ENCODE measurements at places on chromosomes 3 and 15. TPM values are rescaled to one million over a fixed set of nuclear protein-coding genes. Genes with fewer than 3 reads are reported as not detected.
A peak's percentile ranks its signal among the peaks of the same experiment; 100 is the strongest.

DNA sequence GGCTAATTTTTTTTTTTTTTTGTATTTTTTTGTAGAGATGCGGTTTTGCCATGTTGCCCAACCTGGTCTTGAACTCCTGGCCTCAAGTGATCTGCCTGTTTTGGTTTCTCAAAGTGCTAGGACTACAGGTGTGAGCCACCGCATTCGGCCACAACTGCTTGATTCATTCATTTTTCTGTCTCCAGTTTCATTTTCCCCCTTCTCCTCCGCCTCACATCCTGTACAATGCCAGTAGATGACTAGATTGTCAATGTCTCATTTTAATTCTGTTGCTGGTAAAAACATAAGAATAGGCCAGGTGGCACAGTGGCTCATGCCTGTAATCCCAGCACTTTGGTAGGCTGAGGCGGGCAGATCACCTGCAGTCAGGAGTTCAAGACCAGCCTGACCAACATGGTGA lies 12.0 kb upstream of the ZNF592 start:
- no peak for DNase-seq
- H3K36me3 ChIP-seq: no peaks in the 10 kb centered on the region

DNA sequence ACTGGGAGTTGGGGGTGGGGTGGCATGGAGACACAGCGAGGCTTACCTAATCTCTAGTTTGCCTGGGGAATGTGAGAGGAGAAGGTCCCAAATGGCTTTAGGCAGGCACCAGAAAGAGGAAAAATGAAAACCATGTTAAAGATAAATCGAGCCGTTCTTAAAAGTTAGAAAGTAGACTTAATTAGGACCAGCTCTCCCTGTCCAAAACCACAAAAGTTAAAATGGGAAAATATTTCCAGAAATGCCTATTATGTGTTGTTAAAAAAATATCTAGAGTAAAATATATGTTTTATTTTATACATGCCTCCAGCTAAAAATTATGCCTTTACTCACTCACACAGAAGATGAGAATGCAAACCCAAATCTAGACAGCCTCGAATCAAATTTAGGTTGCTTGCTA lies 50.1 kb downstream of the LRTM1 start:
- no peaks in the 10 kb centered on the region for H3K36me3 ChIP-seq
- H3K4me1 ChIP-seq: peaks cover 9% of the 10 kb centered on the region
- no peak for DNase-seq
- no peaks in the 10 kb centered on the region for H3K27me3 ChIP-seq
- H3K4me3 ChIP-seq: no peak overlapping the region

DNA sequence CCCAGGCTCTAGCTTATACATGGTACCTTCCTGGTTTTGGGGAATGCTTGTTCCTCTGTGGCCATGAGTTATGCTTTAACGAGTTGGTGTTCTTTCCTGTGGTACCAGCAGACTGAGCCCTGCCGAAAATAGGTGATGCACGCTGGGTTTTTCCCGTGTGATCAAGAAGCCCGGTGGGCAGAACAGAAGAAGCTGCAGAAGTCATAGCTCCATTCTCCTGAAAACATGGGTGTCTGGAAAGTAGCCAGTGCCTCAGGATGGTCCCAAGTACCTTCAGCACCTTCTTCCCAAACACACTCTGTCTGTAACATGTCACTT lies 25.2 kb downstream of the MAPKBP1 start:
- no peak for DNase-seq
- H3K27me3 ChIP-seq: no peaks in the 10 kb centered on the region
- H3K27ac ChIP-seq: no peak overlapping the region
- H3K4me1 ChIP-seq: peaks cover 18% of the 10 kb centered on the region
- peaks cover 20% of the 10 kb centered on the region for H3K36me3 ChIP-seq

Gene DAZL
- total RNA-seq: not detected

DNA sequence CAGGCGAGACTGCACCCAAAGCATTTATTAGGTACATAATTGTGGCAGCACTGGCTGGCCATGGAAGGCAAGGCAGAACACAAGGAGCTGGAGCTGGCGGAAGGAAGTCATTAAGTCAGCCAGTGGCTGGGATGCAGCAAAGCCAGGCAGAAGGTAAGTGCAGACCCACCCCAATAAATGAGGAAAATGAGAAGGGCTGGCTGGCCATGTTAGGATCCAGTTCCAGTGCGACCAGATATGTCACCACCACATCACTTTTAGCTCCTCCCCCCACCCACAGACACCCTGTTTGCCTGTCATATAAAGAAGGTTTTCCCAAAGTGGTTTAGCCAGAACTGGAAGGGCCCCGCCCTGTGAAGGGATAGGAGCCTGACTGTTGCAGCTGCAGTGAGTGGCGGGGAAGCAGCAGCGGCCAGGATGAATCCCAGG lies at the start of gene FURIN:
FURIN (plus strand) TSS at position 328 of the 429 bp plus-strand sequence. CDS start 7,153 bp downstream, outside the sequence.
- no peak for DNase-seq
- H3K4me3 ChIP-seq: no peak within 1 kb of the TSS
- no peaks in the 10 kb centered on the region for H3K27me3 ChIP-seq
- peaks cover 30% of the 10 kb centered on the region for H3K4me1 ChIP-seq

GRCh38 chr15:78977591-78978347 lies 32.9 kb upstream of the CTSH start:
- no peak overlapping the region for H3K27ac ChIP-seq
- no peak overlapping the region for H3K4me3 ChIP-seq

- DNase-seq: no peak
- no peaks in the 10 kb centered on the region for H3K36me3 ChIP-seq
- H3K27me3 ChIP-seq: no peaks in the 10 kb centered on the region
- H3K4me1 ChIP-seq: no peaks in the 10 kb centered on the region
These were observed 57.9 kb downstream of the NEO1 start for GRCh38 chr15:73110201-73110600.

- H3K4me1 ChIP-seq: peaks cover 10% of the 10 kb centered on the region
- peak; percentile 17 for DNase-seq
- no peaks in the 10 kb centered on the region for H3K27me3 ChIP-seq
- H3K36me3 ChIP-seq: no peaks in the 10 kb centered on the region
These were observed 1.6 kb upstream of the SUCNR1 start for GRCh38 chr3:151871639-151872468.

- no peak overlapping the region for H3K27ac ChIP-seq
- H3K27me3 ChIP-seq: no peaks in the 10 kb centered on the region
- no peak overlapping the region for H3K4me3 ChIP-seq
- H3K4me1 ChIP-seq: peaks cover 26% of the 10 kb centered on the region
These were observed 35.1 kb downstream of the CMTM6 start for GRCh38 chr3:32467333-32468070.

DNA sequence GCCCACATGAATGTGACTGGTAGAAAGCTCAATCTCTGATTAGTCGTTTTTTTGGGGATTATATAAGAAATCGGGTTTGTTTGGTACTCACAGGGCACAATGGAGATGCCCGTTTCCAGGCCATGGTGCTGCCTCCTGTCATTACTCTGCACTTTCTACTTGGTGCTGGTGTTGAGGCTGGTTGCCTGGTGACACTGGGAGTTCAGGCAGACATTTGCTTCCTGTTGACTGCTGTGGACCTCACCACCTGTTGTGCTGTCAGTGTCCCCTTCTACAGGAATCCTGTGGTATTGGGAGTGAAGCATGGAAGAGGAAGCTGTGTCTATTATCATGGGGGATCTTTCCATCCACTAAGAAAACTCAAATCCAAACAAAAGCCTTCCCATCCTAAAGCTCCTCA lies 227.2 kb upstream of the TBL1XR1 start:
- DNase-seq: no peak
- H3K27ac ChIP-seq: no peak overlapping the region
- peaks cover 22% of the 10 kb centered on the region for H3K4me1 ChIP-seq
- no peaks in the 10 kb centered on the region for H3K27me3 ChIP-seq

Gene KBTBD8
- 6.4 TPM for total RNA-seq

Gene FAM81A
- total RNA-seq: 10.1 TPM

Gene GOLGA8R
- total RNA-seq: 4.3 TPM

DNA sequence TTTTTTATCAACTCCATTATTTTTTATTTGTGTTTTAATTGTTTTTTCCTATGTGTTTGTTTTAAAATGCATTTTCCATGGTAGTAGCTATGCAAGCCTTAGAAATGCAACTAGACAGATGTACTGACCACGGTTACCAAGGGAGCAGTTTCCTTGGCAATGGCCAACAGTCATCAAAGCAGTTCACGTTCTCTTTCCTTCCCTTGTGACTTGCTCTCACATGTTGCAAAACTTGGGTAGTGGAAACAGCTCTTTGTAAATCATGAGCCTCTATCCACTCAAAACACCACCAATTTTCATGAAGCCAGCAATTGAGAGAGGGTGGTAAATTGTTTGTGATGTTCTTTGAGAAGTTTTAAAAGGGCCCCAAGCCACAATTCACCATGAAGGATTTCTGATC lies 499.4 kb upstream of the MDFIC2 start:
- no peaks in the 10 kb centered on the region for H3K36me3 ChIP-seq
- DNase-seq: no peak
- no peaks in the 10 kb centered on the region for H3K27me3 ChIP-seq
- no peak overlapping the region for H3K4me3 ChIP-seq

- no peak for DNase-seq
- no peaks in the 10 kb centered on the region for H3K4me1 ChIP-seq
- no peak overlapping the region for H3K4me3 ChIP-seq
- H3K36me3 ChIP-seq: no peaks in the 10 kb centered on the region
These were observed 53.4 kb downstream of the SRGAP3 start for GRCh38 chr3:9196020-9196419.

Gene CDV3
- 161 TPM for total RNA-seq

DNA sequence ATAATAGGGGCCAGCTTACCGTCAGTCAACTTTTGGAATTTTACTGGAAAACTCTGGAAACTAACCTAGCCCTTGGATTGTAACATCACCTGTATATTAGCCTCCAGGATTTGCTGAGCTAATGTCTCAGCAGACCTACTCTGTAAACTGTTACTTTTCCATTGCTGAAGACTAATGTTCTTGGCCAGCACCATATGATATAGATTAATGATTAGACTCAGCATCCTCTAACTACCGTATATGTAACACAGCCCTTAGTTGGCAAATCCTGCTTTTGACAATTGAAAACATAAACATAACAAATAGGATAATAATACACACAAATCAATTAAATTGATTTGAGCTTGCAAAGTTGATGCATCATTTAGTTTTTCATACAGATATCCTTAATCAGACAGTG lies 26.6 kb upstream of the GBE1 start:
- H3K27ac ChIP-seq: peak overlapping the region; percentile 71
- no peak overlapping the region for H3K4me3 ChIP-seq
- H3K36me3 ChIP-seq: no peaks in the 10 kb centered on the region
- no peaks in the 10 kb centered on the region for H3K27me3 ChIP-seq
- peaks cover 7% of the 10 kb centered on the region for H3K4me1 ChIP-seq

Gene TMC3
- total RNA-seq: not detected

DNA sequence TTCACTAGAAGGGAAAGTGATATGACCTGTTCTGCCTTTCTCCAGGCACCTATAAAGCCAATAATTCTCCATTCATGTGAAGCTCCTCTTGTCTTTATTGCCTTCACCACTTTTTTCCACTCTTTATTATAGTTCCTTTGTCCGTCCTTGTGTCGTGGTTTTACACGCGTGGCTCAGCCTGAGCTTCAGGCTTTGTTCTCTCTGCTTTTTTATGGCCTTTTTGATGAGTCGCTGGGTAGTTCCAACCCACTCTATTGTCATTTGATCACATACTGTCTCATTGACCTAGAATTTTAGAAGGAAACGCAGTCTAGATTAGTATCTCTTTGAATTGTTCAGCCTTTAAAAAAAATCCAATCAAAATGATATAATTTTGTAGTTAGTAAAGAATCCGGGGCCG lies 403.2 kb downstream of the PTPRG start:
- DNase-seq: no peak
- no peak overlapping the region for H3K4me3 ChIP-seq
- no peaks in the 10 kb centered on the region for H3K4me1 ChIP-seq
- no peaks in the 10 kb centered on the region for H3K27me3 ChIP-seq
- H3K36me3 ChIP-seq: no peaks in the 10 kb centered on the region
- no peak overlapping the region for H3K27ac ChIP-seq

GRCh38 chr3:127739347-127740135 lies 66.8 kb downstream of the ABTB1 start:
- H3K36me3 ChIP-seq: no peaks in the 10 kb centered on the region
- H3K4me3 ChIP-seq: no peak overlapping the region
- peak overlapping the region; percentile 94 for H3K27ac ChIP-seq
- H3K4me1 ChIP-seq: peaks cover 92% of the 10 kb centered on the region

Gene DUOX1
- total RNA-seq: 0.99 TPM

Gene CHL1
- 28.8 TPM for total RNA-seq

Gene SMARCC1
- total RNA-seq: 22.5 TPM

GRCh38 chr3:49244581-49245205 lies 32.3 kb downstream of the C3orf62 start:
- H3K4me1 ChIP-seq: peaks cover 15% of the 10 kb centered on the region
- DNase-seq: no peak
- no peak overlapping the region for H3K27ac ChIP-seq

Data from heart right ventricle (tissue), 16 donors.